ENCODE measurements at places on chromosomes 12 and 14.

GRCh38 chr14:22475381-22475780, 113.6 kb downstream of the DAD1 start:
- no peak for DNase-seq

GRCh38 chr14:95875831-95876760, 536 bp upstream of the TUNAR start:
- no peak for DNase-seq

GRCh38 chr14:86091811-86092210, 561.9 kb downstream of the FLRT2 start:
- DNase-seq = no peak

DNA sequence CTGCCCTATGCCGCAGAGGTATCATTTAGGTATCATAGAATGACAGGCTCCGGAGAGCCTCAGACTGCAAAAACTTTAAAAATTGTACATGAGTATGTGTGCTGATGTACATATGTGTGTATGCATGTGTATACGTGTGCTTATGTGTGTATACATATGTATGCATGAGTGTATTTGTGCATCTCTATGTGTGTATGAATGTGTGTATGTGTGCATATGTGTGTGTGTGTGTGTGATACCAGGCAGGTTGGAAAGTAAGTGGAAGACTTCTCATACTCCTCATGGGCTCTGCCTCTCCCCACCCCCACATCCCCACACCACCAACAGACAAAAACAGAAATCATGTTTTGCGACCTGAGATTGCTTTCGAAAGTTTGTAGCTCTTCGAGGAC, 621 bp upstream of the TMEM117 start:
- DNase-seq = no peak

- no peak for DNase-seq
Measured at GRCh38 chr14:89690139-89690538, 264.4 kb downstream of the EFCAB11 start.

DNA sequence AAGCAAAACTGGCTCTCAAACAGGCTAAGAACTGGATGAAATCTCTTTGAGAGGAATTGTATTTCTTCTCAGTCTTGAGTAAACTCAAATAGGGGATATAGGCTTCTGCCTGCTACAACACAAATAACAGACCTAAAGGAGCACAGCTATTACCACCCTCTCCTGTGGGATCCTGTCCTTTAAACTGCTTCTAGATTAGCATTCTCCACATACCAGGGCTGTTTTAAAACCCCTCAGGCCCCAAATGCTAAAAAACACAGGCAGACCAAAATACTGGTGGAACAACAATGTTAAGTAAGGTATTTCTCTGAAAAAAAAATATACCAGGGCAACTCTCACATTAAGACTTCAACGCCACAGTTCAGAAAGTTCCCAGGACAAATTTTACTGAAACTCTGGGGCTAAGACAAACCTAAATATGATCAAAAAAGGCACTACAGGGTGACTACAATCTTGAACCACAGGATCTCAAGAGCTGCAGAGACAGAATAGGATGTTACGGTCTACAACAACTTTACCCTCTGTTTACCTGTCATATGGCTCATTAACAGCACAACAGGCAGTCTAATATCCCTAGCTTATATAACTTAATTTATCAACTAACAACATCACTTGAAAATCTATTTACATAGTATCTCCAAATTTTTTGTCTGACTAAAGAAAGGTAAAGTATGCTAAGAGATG, 7.2 kb downstream of the CPNE8 start:
- no peak for DNase-seq

GRCh38 chr12:10293151-10293550, 14.5 kb upstream of the KLRD1 start:
- no peak for DNase-seq

DNA sequence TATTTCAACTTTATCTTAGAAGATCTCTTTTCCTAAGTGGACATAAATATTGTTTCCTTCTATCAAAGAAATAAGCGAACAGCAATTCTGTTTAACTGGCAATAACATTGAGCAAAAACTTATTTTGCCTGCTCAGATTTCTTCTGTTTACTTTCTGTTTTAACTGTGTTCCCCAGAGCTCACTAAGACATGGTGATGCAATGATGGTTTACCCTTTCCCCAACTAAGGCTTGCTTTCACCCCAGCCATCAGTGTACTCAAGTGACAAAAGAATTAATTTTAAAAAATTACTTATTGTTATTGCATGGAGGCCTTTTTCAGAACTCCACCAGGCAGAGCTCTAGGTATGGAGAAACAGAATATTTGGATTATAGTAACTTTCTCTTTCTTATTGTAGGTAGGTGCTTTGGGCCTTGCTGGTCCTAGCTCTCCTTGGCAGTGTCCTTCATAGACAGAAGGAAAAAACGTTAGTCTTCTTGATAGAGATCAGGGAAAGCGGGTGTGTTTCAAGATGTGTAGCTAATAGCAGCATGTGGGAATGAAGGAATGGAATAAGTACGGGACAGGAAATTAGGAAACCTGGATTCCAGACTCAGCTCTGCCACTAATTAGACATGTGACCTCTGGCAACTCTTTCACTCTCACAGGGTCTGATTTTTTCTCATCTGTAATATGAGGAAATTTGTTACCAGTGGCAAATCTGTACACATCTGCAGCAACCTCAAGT, 14.6 kb upstream of the DDHD1 start:
- no peak for DNase-seq

- no peak for DNase-seq
Measured at GRCh38 chr14:97267509-97267908, 470.3 kb downstream of the VRK1 start.

DNA sequence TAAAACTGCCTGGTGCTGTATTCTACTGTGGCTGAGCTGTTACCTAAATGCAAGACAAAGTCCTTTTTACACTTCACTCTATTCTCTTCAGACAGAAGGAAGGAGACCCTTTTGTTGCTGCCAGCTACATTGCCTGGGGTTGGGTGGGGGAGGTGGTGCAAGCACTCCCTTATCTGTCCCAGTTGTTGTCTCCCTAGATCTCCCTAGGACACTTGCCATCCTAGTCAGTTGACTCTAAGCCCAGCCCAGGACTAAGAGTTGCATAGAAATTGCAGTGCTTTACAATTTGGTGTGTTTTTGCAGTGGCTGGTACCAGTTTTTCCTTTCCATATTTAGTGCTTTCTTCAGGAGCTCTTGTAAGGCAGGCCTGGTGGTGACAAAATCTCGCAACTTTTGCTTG, 35.1 kb downstream of the SCYL2 start:
- DNase-seq = no peak

DNA sequence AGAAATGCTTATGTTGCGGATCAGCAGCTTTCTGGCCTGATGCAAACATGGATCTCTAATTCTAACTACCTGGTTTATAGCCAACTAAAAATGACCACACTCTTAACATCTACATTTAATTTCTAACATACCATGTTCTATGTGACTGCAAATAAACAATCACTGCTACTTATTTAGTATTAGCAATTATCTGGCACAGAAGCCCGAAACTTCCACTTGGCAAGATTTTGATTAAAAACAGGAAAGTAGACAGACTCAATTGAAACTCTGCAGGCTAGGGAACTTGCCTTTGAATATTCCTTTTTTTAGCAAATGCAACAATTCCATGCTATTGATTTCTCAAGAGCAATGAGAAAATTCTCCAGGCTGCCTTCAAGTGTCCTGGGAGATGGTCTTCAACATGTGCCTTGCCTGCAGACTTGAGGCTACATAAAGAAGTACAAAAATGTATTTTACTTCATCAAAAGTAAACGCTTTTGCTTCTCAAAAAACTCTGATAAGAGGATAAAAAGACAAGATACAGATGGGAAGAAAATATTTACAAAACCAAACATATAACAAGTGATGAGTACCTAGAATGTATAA, 9.1 kb upstream of the TMCC3 start:
- no peak for DNase-seq

DNA sequence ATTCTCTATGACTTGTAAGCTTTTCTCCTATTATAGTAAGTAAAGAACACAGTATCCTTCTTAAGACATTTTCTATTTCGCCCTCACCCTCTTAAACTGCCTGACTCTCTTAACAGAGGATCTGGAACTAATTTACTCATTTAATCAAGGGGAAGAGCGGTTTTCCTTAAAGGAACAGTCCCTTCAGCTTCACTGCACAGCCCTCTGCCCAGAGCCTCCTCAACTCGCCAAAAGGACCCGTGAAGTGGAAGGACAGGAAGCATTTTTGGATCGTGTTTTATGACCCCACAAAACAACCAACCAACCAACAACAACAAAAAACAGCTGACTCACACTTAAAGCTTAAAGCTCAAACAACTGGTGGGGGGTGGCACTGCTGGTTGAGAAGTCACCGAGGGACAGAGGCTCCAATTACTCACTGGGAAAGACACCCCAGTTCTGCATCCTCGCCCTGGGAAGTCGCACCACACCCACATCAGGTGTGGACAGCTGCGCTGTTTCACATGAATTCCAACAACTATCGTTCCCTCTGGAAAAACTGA, 35.7 kb downstream of the NID2 start:
- DNase-seq = no peak

- peak; percentile 58 for DNase-seq
Measured at GRCh38 chr12:95738024-95738611, 52.4 kb downstream of the NTN4 start.

DNA sequence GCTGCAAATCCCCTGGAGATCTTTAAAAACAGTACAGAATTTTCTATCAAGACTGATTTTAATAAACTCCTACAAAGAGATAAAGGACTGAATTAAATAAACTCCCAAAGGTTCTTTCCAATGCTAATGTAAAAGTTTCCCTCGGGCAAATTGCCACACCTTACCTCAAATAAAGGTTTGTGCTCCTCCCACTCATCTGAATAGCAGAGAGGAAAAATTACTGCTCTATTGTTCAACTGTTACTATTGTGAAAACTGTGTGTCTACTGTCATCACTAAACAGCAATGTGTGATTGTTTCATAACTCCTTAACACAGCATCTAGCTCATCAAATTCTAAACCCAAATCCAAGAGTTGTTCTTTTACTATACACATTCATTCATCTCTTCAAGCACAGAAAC, 3.2 kb downstream of the SPTLC2 start:
- no peak for DNase-seq

DNA sequence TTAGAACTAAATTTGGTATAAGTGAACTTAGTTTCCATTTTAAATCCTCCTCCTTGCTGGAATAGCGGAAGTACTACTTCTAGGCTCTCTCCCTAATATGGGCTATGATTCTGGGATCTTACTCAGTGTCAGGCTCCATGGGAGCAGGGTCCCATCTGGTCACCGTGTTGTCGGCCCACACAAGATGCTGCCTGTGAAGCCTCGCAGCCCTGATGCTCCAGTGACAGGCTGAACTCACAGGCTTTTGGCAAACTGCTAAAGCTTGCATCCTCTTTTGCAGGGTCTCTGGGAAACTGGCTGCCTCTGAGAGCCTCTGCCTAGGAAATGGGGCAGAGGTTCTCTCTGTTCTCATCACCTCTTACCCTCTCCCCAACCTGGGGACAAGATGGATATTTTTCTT, 88.4 kb downstream of the RPAP3 start:
- no peak for DNase-seq

DNA sequence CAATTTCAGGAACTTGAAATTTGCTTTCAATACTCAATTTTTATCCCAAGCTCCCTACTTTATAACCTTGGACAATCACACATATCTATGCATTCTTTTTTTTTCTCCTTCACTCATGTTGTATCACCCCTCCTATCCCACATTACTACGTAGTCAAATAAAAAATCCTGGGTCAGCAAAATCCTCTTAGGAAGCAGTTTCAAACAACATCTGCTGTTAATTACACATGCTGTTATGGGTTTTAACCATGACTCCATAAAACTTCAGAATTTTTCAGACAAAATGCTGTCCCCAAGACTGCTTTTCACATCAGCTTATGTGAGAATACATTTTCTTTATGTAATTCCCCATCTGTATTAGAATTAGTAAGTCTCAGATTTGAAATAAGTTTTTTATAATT, 61.7 kb downstream of the LRFN5 start:
- DNase-seq = no peak

GRCh38 chr12:26077915-26078702, 46.7 kb downstream of the BHLHE41 start:
- no peak for DNase-seq

GRCh38 chr14:92440345-92441003, 73.1 kb upstream of the RIN3 start:
- DNase-seq = no peak

GRCh38 chr12:110640275-110641025, 26.5 kb downstream of the TCTN1 start:
- no peak for DNase-seq

DNA sequence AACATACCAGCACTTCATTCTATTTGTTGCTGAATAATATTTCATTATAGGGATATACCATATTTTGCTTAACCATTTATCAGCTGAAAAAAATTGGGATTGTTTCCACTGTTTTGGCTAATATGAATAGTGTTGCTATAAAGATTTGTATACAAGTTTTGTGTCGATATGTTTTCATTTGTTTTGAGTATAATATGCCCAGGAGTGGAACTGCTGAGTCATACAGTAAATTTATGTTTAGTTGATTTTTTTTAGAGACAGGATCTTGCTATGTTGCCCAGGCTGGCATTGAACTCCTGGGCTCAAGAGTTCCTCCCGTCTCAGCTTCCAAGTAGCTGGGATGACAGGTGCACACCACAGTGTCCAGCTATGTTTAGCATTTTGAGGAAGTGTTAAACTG, 131.5 kb upstream of the TMCC3 start:
- no peak for DNase-seq

DNA sequence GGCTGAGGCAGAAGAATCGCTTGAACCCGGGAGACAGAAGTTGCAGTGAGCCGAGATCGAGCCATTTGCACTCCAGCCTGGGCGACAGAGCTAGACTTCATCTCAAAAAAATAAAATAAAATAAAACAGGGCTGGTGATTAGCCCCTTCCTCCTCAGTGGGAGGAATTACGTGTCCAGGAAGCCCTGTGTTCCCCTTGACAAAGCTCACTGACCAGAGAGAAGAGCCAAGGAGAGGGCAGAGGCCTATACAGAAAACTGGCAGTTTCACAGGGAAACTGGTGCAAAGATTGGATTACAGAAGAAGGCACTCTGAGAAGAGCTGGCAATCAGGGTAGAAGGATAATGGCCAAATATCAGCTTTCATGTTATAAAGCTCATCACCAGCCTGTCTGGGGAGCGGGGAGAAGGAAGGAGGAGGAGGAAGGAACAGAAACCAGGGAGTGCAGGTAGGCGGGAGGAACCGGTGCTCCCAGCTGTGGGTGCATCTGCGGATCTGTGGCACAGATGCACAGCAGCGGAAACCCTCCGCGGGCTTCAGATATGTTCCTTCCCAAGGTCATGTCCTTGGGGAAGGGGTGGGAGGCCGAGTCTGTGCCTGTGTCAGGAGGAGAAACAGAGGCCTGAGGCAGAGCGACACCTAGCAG, 6.7 kb downstream of the RAB15 start:
- DNase-seq = no peak

DNA sequence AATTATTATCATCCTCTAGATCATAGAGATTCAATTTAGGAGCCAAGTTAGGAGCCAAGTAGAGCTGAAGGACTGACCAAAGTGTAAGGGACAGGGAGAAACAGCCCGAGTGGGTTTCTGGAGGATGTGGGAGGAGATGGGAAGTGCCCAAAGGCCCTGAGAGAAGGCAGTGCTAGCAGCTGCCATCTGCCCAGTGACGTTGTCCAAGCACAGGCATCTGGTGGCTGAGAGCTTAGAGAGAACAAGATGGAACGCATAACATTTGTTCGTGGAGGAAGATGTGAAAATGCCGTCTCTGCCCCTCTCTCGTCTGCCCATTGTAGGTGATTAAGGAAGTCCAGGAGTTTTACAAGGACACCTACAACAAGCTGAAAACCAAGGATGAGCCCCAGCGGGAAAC, 34.7 kb downstream of the CD9 start:
- DNase-seq = no peak

All from hepatocyte (in vitro differentiated cells).